ENCODE measurements at places on chromosomes 2 and 18.
A peak's percentile ranks its signal among the peaks of the same experiment; 100 is the strongest.

DNA sequence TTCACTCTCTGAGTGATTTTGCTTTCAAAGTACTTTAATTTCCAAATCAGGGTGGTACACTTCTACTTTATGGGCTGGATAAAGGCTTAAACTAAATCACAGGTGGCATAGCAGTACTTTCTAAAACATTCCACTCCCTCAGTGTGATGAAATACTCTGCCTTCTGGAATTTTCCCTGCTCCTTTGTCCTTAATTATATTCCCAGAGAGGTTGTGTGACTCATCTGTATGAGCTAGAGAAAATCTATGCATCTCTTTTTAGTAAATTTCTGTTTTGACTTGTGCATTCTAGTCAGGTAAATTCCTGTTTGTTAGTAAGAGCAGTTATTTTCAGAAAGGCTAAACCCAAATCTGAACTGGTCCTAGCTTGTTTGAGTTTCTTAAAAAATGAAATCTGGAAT, 29.0 kb upstream of the PLA2R1 start:
- DNase-seq, result no peak

GRCh38 chr2:119428488-119429224, 3.0 kb upstream of the TMEM37 start:
- DNase-seq, result no peak

DNA sequence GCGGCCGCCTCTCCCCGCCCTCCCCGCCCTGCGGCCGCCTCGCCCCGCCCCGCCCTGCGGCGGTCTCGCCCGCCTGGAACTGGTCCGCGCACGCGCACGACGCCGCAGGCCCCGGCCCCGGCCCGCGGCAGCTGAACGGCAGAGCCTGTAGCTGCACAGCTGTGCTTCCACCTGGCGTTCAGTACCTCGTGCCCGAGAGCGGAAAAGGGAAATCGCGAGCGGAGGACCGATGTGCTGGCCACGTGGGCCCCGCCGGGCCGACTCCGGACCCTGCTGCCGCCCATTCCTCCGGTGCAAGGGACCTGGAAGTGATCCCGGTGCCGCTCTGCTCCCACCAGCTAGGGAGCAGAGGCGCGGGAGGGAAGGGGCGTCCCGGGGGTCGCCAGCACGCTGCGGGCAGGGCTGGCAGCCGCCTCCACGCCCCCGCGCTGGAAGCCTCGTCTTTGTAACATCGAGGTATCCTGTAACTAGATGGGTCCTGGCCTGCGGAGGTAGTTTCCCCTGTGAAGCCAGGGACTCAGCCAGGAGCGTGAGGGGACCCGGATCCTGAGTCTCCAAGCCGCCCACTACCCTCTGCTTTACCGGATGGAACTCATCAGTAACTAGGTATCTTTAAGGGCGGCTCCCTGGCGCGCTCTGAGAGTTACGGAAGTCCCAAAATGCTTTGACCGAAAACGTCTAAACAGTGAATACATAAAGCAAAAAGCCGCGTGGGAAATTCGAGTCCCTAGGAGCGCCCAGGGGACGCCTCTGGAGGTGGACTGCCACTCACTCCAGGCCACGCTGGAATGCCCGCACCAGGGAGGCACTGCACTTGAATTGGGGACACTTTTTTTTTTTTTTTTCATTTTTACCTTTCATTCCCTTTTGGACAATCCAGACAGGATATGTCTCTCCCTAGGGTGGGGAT, 704 bp upstream of the ODC1 start:
- DNase-seq, result peak; percentile 99

DNA sequence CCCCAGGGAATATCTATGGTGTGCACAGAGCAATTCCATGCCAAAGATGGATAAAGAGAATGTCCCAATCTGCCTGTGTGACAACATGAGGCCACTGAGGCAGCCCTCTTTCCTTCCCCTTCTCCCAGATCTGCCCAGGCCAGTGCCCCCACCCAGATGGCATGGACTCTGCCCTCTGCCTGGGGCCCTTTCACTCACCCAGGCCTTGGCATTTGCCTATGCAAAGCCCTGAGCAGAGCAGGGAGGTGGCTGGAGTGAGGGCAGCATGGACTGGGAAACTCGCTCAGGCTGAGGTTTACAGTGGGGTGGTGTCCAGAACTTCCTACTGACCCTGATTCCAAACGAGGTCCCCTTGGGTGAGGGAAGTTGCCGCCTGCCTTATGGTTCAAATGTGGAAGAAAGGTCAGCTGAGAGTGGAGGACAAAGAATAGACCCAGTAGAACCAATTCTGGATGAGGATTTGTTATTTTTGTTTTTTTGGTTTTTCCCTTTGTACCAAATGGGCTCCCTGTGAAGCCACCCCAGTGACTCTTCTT, 8.9 kb downstream of the SH2D6 start:
- no peak for DNase-seq

DNA sequence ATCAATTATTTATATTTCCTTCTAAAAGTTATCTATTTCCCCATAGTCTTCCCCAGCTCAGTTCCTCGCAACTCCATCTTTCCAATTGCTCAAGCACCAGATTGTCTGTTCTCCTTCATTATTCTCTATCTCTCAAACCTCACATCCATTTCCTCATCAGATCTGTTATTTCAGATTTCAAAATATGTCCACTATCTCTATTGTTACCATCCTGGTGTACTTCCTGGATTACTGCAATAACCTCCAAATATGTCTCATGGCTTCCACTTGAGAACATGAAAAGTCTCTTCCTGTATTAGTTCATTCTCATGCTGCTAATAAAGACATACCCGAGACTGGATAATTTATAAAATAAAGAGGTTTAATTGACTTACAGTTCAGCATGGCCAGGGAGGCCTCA, 641.7 kb upstream of the ZEB2 start:
- DNase-seq, result no peak

- no peak for DNase-seq
These were observed 123.9 kb downstream of the RDH14 start for GRCh38 chr2:18436503-18437005.

- DNase-seq, result no peak
These were observed 3.7 kb downstream of the ODC1 start for GRCh38 chr2:10444463-10444862.

- DNase-seq, result no peak
These were observed 393.8 kb upstream of the LYPD1 start for GRCh38 chr2:133063775-133064174.

DNA sequence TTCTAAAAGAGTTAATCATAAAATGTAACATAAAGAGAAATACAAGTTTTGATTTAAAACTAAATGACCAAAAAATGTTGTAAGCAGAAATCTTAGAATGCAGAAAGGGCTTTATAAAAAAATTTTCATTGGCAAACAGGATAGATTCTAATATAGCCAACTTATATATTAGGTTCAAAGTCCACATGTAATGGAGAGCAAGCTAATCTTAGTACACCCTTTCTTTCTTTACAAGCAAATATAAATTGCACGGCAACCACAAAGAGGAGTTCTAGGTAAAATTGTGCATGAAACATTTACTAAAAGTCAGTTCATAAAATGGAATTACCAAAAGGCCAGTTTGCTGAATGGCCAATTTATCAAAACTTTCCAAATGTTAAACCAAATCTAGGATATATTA, 130.6 kb downstream of the NOL4 start:
- DNase-seq, result no peak

GRCh38 chr2:25822190-25823117, 55.8 kb downstream of the ASXL2 start:
- DNase-seq, result no peak

DNA sequence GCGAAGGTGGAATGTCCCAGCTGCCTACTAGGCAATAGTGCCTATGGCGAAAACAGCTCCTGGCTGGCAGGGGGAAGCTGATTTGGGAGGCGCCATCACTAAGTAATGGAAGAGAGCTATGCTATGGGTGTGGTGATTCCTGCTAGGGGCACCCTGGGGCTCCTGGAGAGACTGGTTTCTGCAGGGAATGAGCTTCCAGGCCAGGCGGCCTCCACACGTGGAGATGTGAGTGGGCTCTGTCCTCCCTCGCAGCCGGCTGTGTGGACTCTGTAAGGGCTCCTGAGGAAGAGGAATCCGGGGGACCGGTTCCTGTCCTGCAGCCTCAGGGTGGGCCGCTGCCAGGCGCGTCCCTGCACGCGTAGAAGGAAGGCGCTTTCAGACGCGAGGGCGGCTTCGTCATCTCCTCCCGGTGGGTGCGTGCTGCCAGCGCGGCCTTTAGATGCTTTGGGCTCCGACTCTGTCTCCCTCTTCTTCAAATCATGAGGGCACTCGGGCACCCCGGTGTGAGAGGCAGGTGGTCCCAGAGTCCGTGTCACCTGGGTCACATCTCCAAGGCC, 55.5 kb upstream of the ANKRD62 start:
- DNase-seq, result no peak

DNA sequence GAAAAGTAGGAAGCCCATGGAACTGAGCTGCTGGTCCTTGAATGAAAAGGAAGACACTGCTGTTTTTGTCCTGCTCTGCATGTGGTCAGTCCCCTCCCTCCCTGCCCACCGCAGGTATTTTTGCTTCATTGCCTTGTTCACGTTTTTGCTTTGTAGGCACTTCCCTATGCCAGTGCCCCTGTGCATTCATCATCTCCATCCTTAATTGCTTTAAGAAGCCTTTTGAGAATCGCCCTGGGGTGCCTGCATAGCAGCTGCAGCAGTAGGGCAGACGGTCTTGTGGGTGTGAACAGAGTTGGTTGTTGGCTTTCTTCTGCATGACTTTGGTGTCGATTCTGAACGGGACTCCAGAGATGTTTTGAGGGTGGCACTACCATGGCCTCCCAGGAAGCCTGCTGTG, 97.0 kb downstream of the CABLES1 start:
- peak; percentile 65 for DNase-seq

DNA sequence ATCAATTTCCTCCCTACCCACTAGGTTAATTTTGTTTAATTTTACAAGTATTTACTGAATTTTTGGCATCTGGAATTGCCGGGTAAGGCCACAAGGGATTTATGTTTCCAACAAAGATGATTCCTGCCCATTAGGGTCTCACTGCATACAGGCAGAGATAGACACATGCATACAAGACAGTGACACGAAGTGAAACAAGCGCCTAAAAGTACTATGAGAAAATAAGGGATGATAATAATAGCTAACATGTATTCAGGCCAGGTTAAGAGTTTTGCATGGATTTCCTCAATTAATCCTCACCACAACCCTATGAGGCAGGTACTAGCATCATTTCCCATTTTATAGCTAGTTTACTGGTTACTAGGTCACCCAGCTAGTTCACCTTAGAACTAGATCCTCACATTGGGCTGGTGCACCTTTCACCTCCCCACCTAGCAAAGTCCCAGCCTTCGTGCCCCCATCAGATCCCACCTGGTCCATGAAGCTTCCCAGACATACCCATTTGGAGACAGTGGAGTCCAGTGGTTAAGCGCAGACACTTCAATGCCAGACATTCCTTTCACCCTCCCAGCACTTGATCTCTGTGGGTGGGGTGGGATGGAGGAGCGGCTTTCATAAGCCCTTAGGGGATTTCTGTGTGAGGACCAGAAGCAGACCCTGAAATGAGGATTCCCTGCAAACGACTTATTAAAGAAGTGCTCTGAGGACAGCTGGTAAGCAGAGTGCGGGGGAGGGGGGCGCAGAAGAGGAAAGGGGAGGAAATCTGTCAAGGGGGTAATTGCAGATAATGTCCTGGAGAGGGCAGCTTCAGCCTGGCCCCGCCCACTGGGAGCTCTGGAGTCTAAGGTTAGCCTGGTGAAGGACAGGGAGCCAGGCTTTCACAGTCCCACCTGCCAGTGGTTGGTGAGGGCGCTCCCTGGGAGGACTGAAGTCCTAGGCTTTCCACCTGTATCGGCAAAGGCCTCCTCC, 5.8 kb upstream of the DGUOK start:
- peak; percentile 4 for DNase-seq

GRCh38 chr2:129004485-129004884, 685.8 kb upstream of the HS6ST1 start:
- peak; percentile 60 for DNase-seq

- peak; percentile 81 for DNase-seq
These were observed at the start of gene CFAP221 for GRCh38 chr2:119544075-119544938. Gene CFAP221, plus strand, starts transcription at chr2:119544449. Its CDS starts 1,683 bp downstream, at chr2:119546132.

DNA sequence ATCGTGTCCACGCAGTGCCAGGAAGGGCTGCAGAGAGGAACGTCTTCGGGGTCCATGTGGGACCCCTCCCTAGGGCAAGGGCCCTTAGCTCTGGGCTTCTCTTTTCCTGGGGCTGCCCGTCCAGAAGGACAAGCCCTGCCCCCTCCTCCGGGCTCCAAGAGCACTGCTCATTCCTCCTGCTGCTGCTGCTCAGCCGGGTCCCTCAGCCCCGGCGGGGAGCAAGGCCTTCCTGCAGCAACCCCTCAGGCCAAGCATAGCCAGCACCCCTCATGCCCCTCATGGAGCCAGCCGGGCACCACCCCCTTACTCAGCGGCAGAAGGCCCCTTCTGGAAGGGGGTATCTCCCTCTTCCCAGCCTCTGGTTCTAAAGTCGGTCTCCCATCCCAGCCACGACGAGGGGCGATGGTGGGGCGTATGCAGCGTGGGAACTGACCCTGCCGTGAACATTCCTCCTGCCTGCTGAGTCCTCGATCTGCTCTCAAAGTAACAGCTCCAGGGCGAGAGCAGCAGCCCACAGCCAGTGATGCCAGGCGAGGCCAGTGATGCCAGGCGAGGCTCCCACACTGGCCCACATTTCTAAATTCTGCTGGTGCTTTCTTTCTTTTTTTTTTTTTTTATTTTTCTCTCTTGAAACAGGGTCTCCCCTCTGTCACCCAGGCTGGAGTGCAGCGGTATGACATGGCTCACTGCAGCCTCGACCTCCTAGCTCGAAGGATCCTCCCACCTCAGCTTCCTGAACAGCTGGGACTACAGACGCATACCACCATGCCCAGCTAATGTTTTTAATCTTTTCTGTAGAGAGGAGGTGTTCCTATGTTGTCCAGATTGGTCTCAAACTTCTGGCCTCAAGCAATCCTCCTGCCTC, 99.7 kb downstream of the HDAC4 start:
- no peak for DNase-seq

GRCh38 chr2:44777537-44777936, 164.0 kb upstream of the SIX3 start:
- DNase-seq, result peak; percentile 82

DNA sequence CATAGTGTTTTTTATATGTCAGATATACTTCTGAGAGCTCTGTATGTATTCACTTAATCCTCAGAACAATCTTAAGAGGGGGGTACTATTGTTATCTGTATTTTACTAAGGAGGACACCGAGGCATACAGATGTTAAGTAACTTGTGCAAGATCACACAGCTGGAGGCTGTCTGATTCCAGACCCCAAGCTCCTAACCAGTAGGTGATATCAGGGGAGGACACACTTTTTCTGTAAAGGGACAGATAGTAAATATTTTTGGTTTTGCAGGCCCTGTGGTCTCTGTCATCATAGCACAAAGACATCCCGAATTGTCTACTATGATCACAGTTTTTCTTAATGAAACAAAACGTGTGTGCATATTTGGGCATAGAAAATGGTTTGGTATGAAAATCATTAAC, 143.7 kb downstream of the LAMA3 start:
- no peak for DNase-seq

GRCh38 chr2:208501206-208501605, 94.6 kb downstream of the PTH2R start:
- DNase-seq, result peak; percentile 67
